ENCODE measurements at places on chromosomes 6 and 20. TPM values are rescaled to one million over a fixed set of nuclear protein-coding genes. Genes with fewer than 3 reads are reported as not detected.

SLC22A7 gene
- polyA plus RNA-seq = not detected

BMP5 gene
- not detected for polyA plus RNA-seq

LTB gene
- not detected for polyA plus RNA-seq

DNA sequence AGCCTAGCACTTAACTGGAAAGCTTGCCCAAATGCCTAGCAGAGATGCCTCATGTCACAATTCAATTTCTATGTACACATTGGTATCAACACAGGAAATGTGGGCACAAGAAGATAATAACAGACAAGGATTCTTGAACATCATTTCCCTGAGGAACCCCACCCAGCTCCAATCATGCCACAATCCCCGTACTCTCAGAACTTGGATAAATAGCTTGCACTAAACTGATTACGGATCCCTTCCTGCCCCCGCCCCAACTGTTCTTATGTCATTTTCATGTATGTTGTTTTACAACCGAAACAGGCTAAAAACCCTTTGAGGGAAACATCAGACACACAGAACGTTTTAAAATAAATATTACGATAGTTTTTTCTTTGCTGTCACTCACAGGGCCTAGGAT lies 87.1 kb downstream of the BACH2 start:
- DNase-seq = no peak

DNA sequence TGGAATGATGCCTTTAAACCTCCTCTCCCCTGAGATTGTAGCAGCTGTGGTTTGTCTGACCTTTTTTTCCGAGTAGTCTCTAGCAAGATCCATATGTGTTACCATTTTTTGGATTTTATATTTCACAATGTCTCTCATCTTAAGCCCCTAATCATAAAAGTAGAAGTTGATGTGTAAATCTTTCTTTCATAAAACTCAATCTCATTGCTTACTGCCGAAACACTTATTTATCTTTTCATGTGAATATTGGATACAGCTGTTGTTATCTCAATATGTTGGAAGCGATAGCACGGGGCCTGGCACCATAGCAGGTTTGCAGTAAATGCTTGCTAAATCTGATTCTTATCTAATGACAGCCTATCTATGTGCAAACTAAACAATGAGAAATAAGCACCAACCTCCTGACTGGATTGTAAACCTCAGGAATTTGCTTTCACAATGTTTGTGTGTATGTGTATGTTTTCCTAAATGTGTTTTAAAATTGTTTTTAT lies 14.2 kb downstream of the SMPDL3A start:
- peak; percentile 28 for DNase-seq

DNA sequence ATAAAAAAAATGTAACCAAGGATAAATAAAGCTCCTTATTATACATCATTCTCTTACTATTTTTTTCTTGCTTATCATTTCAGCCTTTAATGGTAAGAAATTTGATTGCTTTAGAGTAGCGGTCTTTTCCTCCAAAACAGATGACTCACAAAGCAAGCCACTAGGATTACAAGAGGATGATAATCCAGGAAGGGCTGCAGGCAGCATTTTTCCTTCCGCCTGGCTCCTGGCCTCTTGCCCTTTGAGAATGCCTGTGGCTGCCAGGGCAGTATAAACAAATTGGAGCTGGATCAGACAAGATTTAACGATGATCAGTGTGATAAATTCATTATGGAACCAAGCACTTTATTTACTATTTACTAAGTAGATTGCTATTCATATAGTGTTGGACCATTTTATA lies 9.7 kb upstream of the FBXL4 start:
- peak; percentile 27 for DNase-seq

- no peak for DNase-seq
Observed at GRCh38 chr20:10978019-10978702, 304.4 kb upstream of the JAG1 start.

GRCh38 chr6:108598305-108598863 lies 37.7 kb downstream of the FOXO3 start:
- no peak for DNase-seq

- no peak for DNase-seq
Observed at GRCh38 chr6:132964868-132965382, 150.6 kb downstream of the RPS12 start.

GRCh38 chr6:146312608-146313007 lies 231.0 kb upstream of the RAB32 start:
- DNase-seq = no peak

- no peak for DNase-seq
Observed at GRCh38 chr6:158628542-158628941, 16.0 kb downstream of the DYNLT1 start.

DNA sequence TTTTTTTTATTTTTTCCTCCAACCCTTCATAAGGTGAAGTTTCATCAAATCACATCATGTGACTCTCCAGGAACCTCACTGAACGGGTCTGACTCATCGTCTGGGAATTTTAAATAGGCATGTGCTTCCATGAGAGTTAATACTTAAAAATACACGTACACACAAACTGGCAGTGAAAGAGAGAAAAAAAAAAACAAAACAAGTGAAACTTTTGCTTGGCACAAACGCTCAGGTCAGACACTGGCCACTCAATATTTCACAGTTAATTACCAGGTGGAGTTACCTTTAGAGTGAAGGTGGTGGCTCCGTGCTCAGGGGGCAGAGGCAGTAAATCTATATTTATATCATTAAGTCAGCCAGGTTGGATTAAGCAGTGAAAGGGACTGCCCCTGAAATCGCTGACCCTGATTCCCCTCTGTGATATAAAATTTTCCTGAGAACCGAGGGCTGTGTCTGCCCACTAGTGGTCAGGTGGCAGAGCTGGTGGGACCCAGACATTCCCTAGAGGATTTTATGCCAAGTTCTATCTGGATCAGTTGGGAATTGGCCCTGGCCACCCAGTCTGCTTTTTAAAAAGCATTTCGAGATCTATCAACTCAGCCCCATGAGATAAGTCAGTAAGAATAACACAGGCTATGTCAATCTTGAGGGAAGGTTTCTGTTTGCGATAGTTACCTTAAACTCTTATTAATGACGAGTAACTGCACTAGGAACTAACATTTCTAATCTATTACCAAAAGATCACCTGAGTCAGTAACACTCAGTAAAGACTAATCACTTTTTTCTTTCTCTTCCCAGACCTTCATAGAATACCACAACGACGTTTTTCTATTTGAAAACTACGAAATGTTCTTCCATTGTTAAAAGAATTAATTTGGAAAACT lies 259.1 kb downstream of the HDGFL1 start:
- peak; percentile 94 for DNase-seq

- no peak for DNase-seq
Observed at GRCh38 chr6:18431581-18431980, 44.4 kb downstream of the RNF144B start.

Measured in BJ (cell line).